ENCODE measurements at places on chromosomes 5 and 9. TPM values are rescaled to one million over a fixed set of nuclear protein-coding genes. Genes with fewer than 3 reads are reported as not detected.

Gene ZNF366
- polyA plus RNA-seq: 0.96 TPM

DNA sequence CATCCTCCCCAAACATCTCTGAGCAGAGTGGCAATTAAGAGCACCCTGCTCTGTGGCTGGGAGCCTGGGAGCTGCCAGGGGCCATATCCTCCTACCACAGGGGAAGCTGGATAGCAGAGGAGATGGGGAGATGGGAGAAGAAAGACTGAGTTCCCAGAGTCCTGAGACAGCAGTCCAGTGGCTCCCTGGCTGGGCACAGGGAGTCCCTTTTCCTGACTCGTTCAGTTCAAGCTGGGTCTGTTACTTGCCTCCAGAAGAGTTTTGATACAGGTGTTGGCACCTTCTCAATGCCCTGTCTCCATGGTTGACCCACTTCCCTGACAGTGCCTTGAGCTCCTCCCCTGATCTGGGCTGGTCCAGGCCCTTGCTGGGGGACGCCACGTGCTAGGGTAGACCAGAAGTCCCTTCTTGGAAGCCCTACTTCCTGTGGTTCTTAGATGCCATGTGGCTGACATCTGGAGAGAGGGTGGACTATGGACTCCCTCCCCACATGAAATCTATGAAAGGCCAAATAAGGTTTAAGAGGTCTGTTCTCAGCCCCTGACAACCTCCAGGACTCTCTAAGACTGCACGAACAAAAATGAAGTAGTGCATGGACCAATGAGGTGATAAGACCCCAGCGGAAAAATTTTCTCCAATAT is 166.2 kb downstream of the AUH start:
- H3K4me1 ChIP-seq: peaks cover 25% of the 10 kb centered on the region
- H3K4me3 ChIP-seq: no peak overlapping the region
- no peaks in the 10 kb centered on the region for H3K36me3 ChIP-seq
- DNase-seq: no peak

DNA sequence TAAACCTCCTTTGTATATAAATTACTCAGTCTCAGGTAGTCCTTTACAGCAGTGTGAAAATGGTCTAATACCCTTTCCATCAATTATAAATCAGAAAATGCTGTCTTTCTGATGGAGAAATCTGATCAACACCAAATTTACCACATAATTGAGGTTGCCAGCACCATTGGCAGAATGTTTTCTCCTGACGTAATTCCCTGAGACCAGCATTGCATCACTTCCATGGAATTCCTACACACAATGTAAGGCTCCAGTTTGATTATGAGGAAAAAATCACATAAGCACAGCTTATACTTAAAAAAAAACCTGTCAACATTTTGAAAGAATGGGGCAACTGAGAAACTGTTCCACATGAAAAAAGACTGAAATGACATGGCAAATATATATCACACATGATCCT is 618.7 kb upstream of the CDH6 start:
- no peak for DNase-seq
- no peak overlapping the region for H3K27ac ChIP-seq
- H3K36me3 ChIP-seq: no peaks in the 10 kb centered on the region
- H3K27me3 ChIP-seq: no peaks in the 10 kb centered on the region

DNA sequence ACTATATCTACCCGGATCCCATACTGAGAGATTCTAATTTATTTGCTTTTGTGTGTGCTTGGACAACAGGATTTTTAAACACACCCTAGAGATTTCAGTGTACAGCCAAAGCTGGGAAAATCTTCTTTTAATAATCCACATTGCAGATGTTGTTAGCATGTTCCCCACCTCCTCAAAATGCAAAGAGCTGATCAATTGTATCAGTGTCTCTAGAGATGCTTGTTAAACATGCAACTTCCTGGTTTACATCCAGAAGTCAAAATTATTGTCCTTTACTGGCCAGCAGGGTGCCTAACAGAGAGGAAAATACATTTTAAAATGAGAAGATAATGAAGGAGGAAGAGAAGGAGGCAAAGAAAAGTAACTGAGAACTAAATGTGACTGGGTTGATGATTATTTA is 793.3 kb downstream of the SEMA5A start:
- H3K36me3 ChIP-seq: no peaks in the 10 kb centered on the region
- DNase-seq: no peak
- no peak overlapping the region for H3K4me3 ChIP-seq
- H3K27me3 ChIP-seq: no peaks in the 10 kb centered on the region
- H3K4me1 ChIP-seq: no peaks in the 10 kb centered on the region

GRCh38 chr5:134541736-134542376 is 16.4 kb downstream of the JADE2 start:
- no peak overlapping the region for H3K4me3 ChIP-seq
- no peaks in the 10 kb centered on the region for H3K27me3 ChIP-seq
- no peaks in the 10 kb centered on the region for H3K36me3 ChIP-seq
